HCT116 (cell line): ENCODE measurements at places on chromosomes 13 and 19.

- no peak for DNase-seq
Measured at GRCh38 chr13:44690376-44690775, 114.2 kb upstream of the TSC22D1 start.

GRCh38 chr13:40790154-40790616 is 774 bp downstream of the SLC25A15 start:
- DNase-seq, result no peak

DNA sequence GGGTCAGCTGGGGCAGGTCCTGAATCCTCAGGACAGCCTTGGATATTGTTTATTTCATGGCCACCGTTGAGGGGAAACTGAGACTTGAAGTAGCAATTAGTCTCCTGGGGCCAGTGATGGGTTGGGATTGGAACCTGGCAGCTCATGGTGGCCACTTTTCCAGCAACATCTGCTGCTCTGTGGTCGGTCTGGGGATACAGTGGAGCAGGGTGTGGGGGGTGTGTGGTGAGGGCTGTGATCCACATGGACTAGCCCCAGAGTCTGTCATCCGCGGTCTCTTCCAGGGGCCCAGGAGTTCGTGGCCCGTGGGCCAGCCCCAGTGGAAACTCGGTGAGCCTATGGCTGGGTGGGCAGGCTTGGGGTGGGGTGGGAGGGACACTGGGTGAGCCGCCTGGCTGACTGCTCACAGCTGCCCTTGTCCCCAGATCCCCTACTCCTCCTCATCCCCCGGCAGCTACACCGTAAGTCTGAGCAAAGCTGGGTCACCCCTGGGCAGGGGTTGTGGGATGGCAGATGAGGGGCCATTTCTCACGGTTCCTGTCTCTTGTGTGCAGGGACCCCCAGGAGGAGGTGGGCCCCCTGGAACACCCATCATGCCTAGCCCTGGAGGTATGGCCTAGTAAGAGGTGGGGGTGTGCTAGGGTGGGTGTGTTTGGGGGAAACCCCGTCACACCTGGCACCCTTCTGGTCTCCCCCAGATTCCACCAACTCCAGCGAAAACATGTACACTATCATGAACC is 5.5 kb downstream of the ISYNA1 start:
- DNase-seq, result no peak

- DNase-seq, result no peak
Measured at GRCh38 chr13:47661076-47661475, 340.0 kb downstream of the SUCLA2 start.

GRCh38 chr13:76020421-76020955 is 384.4 kb downstream of the LMO7 start:
- DNase-seq, result no peak

GRCh38 chr13:29589967-29590366 is 5.5 kb downstream of the SLC7A1 start:
- DNase-seq, result no peak

GRCh38 chr19:14413693-14414181 is 5.4 kb downstream of the DDX39A start:
- no peak for DNase-seq

DNA sequence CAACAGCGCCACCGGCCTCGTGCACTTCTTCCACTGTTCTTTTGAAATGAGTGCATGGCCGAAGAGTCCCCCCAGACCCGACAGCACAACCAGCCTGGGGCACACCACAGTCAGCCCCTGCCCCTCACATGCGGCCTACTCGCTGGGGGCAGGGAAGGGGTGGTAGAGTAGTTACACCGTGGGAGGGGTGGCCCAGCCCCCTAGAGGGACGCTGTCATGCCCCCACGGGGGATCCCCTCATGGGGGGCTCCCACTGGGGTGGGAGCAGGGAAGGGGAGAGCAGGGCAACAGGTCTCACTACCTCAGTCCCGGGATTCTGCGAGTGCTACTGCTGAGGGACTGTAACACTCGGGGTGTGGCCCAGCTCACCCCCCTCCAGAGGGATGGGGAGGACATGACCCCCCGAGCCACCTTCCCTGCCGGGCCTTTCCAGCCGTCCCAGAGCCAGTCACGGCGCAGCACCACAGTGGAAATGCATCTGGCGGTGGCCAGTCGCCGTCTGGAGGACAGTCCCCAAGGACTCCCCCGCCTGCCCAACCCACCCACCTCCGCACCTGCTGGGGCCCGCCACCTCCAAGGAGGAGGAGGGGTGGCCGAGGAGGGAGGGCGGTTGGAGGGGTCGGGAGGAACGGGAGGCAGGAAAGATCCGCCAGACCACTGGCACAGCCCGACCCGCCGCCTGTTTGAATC is 84.6 kb upstream of the ZNF254 start:
- DNase-seq, result no peak

- no peak for DNase-seq
Measured at GRCh38 chr19:18919900-18920214, 342 bp downstream of the DDX49 start.
